ENCODE measurements at places on chromosomes 5 and 9.
A peak's percentile ranks its signal among the peaks of the same experiment; 100 is the strongest.

DNA sequence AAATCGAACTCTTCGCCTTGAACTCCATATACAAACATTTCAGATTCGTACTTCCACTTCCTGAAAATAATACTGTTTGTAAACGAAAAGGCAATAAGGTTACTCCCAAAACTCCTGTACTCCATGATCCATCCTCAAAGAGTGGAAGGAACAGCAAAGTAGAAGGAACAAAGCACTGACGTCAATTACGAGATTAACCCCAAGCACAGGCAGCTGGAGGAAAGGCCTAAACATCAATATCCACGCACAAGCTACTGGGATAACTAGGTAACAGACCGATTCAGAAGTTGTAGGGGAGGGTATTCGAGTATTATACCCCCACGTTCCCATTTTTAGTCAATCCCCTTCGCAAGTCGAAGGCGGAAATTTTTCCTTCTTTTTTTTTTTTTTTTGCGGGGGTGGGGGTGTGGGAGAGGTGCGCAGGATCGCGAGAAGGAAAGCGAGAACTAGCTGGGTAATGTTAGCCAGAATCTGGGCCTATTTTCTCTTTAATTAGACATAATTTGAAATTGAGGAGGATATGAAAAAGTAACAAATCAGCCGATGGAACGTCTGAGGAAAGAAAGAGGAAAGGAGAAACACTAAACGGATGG lies 909 bp downstream of the AFF4 start:
- DNase-seq, result peak; percentile 38

GRCh38 chr9:106864373-106865143 lies 1.6 kb downstream of the ZNF462 start:
- no peak for DNase-seq

DNA sequence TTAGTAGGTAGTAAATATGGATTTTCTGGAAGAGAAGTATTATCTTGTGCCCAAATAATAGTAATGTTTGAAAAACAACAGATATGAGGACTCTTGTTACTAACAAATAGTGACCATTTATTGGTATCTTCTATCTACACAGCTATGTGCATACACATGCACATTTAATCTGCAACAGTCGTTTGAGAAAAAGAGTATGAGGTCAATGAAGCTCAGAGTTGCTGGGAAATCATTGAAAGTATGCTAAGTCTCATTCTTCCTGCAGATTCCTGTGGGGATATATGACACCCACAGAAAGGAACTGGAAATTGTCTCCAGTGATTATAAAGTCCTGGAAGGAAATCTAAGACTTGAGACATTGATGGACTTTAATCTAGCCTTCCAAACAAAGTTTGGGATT lies 40.1 kb upstream of the RNF180 start:
- no peak for DNase-seq

DNA sequence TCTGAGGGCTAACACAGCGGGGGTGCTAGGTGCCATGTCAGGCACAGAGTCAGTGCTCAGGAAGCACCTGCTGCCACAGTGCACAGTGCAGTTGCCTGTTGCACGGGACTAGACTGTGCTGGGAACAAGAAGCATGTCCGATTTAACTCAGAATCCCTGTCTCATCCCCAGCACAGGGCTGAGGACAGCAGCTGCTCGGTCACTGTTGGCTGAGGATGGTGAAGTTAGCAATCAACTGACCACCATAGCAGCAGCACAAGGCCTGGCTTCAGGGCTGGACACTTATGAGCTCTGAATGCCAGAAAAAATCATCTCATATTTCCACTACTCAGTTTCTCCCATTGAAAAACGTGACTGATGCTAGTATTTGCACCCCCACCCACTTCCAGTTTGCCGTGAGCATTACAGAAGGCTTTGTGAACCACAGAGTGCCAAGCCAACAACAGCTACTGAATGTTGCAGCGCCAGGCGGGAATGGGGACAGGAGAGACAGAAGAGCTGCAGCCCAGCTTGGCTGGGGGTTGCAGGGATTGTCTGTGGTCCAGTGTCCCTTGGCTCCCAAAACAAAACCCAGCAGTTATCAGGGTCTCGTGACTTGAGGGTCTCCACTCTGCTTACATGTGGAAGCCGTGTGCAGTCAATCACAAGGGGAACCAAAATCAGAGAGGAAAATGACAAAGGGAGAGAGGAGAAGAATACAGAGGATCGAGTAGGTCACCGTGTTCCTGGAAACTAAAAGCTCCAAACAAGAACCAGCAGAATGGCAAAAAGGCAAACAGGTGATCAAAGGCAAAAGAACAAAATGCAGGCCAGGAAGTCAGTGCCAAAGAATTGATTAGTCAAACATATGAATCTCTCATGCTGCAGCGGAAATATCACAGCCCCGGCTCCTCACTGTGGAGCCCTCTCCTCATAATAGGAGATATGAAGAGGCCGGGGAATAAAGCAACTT lies 155.6 kb downstream of the CRB2 start:
- no peak for DNase-seq

DNA sequence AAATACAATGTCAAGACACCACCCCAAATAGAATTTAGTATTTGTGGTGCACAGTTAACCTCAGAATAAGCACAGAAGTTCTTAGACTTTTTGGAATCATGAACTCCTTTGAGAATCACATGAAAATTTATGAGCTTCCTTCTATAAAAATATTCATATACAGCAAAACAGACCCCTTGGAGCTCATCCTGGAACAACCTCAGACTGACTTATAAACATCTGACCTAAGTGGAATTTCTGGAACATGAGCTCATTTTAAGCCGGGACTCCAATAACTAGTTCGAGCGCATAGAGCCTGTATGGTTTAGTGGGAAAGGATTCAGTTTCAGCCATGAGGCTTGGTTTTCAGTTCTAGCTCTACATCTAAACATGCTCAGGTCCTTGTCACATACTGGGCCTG lies 192.3 kb downstream of the DEPDC1B start:
- DNase-seq, result no peak

DNA sequence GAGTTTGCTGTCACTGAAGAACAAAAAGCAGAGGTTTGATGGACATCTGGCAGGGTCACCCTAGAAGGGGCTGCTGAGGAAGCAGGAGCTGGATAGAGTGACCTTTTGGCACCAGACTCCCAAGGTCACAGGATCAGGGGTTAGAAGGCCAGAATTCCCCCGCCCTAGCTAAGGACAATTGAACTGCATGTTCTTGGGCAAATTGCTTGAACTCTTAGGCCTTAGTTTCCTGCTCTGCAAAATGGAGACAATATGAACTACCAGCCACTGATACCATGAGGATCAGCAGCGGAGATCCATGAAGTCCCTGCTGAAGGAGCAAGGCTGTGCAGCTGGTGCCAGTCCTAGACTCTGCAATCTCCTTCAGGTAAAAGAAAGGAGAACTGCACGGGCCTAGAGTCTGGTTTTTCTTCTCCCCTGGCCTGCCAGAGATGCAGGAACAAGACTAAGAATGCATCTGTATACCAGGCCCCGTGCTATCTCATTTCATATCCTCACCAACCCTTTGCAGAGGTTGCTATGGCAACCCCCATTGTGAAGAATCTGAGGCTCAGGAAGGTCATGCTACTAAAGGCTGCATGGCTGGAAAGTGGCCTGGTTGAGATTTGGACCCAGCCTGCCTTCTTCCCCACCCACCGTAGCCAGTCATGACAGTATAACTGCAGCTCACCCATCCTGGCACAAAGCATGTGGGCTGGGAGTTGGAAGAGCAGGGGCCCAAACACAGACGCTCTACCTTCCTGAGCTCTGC lies 33.7 kb downstream of the CAMK2A start:
- DNase-seq, result no peak

GRCh38 chr5:59487772-59488729 lies 405.5 kb downstream of the PDE4D start:
- no peak for DNase-seq

DNA sequence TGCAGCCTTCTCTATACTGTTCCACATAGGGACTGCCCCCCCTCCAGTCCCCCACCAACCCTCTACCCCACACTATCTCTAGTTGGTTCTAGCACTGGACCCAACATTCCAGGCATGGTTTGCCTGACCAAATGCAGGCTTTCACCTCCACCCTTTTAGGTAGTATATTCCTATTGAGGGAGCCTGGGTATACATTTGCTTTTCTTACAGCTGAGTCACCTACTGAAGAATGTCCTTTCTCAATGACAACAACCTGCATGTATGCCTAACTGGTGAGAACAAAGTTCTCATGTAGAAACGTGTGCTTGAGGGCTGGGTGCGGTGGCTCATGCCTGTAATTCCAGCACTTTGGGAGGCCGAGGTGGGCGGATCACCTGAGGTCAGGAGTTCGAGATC lies 8.2 kb downstream of the TNIP1 start:
- DNase-seq, result peak; percentile 48

DNA sequence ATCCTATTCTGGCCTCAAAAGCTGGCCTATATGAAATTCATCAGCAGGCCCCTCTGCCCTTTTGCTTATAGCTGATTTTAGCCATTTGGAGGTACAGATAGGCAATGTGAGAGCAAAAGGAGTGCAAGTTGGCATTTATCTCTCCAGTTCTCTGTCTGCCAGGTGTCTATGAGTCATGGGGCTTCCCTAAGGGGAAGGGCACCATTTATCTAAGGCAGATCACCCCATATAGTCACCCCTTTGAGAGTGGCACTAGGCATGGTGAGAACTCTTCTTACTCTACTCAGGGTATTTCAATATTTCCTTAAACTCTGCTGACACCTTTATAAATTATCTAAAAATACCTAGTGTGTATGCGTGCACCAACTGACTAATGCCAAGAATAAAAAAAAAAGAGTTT lies 314.7 kb upstream of the CDH6 start:
- DNase-seq, result no peak

DNA sequence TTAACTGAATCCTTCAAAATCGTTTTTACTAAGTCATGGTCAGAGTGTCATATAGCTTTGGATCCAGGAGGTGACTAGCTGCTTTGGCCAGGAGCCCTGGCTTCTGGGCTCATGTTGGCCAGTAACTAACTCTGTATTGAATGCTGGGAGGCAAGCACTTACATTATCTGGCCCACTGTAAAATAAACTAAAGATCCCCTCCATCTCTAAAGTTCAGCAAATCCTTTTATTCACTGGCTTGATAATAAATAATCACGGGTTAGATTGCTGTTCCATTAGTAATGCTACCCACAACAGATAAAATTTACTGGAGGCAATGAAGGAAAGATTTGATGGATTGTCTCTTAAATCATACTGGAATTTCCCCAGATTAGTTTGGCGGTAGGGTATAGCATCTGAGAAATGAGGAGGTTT lies 382.2 kb upstream of the TLE4 start:
- DNase-seq, result no peak

- no peak for DNase-seq
Observed at GRCh38 chr5:149030392-149030791, 32.5 kb downstream of the SH3TC2 start.

DNA sequence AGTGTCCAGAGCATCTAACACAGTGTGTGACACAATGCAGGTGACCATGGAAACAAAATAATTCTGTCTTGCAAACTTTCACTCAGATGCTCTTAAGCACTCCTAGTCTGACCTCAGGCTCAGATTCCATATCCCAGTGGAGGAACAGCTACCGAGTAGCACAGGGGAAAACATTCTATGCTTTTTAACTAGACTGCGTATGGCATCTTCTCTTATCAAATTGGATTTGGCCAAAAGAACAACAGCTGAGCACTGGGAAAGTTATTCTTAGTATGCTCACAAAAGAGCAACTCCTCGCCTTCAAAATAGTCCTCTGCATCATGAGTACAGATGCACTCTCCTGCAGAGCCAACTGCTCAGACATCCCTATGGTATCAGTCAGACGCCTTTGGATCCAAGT lies 528.2 kb upstream of the DAP start:
- no peak for DNase-seq

DNA sequence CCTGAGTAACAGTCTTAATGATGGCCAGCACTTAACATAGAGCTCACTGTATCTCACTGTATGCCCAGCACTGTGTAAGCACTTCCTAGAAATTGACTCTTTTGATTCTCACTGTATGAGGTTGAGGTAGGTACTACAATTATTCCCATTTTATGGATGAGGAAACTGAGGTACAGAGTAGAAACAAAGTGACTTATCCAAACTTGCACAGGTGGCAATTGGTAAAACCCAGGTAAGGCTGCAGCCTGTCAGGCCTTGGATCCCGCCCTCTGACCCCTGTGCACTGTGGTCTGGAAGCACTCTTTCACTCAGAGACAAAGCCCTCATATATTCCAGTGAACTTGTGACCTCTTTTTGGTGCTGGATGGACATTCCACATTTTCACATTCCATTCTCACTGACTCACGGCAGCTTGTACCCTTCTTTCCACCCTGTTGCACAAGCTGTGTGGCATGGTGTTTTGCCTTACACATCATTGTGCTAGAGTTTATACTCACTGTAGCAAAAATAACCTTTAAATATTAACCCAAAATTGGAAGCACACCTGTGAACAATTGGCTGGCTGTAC lies 21.7 kb downstream of the ANKRD55 start:
- DNase-seq, result peak; percentile 77

GRCh38 chr9:5375091-5375490 lies 35.4 kb upstream of the RLN1 start:
- peak; percentile 7 for DNase-seq

DNA sequence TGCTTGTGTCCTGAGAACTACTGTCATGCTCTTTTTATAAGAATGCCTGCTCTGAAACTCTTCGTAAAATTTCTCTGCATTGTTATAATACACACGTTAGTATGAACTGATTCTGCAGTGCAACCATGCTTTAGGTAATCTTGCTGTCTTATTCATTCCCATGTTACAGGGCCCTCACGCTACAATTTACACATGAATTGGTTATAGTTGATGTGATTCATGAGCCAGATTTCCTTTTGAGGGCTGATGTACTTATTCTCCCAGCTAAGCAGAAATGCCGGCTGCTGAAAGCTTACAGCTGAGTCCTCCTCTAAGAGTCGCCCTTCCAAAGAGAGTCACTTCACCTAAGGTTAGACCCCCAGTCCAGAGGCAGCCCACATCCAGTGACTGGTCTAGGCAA lies 233.5 kb upstream of the PCSK5 start:
- DNase-seq, result no peak

DNA sequence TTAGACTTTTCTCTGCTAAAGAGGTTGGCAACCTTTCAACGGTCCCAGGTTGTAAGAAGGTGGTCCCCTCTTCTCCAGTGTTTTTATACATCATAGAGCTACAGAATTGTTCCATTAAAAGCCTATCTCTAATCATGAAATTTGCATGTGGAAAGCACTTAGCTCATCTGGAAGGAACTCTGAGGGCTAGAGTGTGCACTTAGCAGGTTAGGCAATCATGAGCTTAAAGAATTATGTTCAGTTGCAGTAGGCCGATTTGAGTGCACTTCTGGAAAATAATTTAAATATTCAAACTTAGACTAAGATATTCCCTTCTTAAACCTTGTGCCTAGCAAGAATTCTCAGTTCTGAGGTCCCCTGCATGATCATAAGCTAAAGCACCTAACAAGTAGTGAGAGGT lies 468.7 kb downstream of the SPATA31D1 start:
- no peak for DNase-seq
